ENCODE measurements at places on chromosomes 3 and 15. TPM values are rescaled to one million over a fixed set of nuclear protein-coding genes. Genes with fewer than 3 reads are reported as not detected.

The UPK1B gene
- not detected for total RNA-seq

DNA sequence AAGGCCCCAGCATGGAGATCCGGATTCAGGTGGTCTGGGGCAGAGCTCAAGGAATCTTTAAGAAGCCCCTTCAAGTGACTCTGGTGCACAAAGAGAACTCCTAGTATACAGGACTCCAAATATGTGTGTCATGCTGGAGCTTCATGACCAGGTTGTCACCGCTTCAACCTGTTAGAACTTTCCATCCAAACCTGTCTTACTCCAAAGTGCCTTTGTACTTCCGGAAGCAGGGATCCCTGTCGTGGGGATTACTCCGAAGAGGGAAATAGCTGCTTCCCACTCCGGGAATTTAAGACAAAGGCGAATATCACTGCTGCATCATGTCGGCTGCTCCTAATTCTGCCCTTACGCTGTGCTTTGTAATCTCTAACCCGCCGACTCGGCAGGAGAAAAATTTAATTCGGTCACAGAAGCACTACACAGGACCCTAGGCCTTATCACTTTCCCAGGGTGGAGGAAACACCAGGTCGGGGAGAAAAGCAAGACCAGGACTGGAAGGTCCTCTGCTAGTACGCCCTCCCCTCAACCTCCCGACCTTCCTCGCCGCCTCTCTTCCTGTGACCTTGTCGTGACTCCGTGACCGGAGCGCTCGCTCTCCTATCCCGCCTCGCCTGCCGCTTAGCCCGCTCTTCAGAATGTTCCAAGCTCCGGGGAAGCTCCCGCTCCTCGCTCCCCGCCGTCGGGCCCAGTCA is 730 bp downstream of the HIGD1A start:
- peak; percentile 38 for DNase-seq

DNA sequence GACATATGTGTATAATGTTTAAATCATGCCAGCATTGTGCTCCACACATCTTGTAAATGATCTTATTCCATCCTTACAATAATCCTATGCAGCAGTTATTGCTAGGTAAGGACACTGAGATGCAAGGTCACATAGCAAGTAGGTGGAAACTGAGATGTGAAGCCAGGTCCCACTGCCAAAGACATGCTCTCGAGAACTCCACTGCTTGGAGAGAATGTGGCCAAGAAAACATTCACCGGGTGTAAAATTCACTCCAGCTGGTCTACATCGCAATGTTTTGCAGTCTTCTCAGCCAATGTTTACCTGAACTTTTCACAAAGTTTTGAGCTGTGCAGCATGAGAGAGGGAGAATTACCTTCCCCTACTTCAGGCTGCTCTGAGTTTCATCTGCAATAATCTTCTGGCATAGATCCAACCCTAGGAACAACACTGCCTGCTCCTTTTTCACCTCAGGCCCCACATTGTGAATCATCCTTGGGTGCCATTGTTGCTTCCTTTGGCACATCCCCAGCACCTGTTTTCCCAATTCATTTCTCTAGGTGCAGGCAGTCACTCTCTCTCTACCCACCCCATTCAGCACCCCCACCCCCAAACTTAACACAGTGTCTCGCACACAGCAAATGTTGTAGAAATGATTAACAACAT is 53.5 kb upstream of the PRTG start:
- DNase-seq = no peak

GRCh38 chr15:25401501-25401900 is 37.3 kb downstream of the UBE3A start:
- DNase-seq = no peak

DNA sequence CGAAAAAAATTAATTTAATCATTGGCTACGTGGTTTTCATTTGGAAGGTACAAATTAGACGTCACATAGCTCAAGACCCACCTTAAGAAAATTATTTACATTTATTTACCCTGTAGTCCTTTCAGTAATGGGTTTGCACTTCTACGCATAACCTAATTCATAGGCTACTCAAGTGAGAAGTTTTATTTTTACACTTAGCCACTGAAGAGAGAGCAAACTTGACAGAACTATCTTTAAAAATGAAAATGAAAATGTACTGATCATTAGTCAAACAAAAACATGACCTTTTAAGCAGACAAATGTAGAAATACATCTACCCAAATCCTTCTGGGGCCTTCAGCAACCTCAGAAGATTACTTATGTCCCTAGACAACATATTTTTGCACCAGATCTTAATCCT is 269.4 kb upstream of the TTC14 start:
- no peak for DNase-seq

DNA sequence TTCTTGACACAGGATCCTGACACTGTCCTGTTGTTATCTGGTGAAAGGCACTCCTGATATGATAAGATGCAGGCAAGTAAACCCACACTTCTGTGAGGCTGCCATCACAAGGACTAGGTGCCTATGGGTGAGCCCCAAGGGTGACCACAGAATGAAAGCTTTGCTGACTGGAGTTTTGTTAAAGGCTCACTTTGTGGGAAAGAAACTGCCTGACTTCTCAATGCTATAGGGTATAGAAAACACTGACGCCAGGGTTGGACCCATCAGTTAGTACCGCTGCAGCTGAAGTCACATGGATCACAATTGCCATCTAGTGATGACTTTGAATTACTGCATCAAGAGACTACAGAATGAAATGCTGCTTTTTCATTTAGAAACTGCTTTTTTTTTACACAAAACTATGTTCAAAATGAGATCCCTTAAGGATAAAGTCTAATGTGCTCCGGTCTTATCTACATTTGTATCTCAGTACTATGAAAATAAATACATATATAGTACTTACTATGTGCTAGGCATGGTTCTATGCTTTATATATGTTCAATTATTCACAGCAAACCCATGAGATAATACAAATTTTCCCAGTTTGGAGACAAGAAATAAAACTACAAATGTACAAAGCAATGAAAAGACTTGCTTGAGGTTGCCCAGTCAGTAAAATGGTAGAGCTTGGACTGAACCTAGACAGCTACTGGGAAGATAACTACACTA is 64.2 kb upstream of the CMSS1 start:
- peak; percentile 1 for DNase-seq

DNA sequence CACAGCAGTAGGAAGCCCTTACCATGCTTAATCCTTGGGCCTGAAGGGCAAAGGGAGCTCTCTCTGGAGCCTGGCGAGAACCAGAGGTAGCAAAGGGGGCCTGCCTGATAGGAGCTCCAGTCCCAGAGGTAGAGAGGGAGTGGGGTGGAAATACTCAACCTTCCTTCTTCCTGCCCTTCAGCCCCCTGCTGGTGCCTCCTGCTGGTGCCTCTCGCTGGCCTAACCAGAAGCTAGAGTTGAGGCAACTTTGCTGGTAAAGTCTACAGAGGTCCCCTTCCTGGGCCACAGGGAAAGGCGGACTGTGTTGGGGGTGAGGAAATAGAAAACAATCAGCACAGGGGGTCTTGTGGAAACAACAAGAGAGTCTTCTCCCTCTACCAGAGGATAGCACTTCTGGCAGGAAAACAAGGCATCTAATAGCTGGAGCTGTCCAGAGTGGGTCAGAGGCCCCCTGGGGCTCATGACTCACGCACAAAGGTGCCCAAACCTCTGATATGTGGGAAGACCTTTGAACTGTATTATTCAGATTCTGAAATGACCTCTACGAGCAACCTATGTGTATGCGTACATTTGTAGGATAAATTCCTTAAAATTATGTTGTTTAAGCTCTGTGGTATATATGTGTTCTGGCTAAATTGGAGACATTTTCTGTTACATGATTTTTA is 133.9 kb downstream of the LRRC28 start:
- DNase-seq = no peak

DNA sequence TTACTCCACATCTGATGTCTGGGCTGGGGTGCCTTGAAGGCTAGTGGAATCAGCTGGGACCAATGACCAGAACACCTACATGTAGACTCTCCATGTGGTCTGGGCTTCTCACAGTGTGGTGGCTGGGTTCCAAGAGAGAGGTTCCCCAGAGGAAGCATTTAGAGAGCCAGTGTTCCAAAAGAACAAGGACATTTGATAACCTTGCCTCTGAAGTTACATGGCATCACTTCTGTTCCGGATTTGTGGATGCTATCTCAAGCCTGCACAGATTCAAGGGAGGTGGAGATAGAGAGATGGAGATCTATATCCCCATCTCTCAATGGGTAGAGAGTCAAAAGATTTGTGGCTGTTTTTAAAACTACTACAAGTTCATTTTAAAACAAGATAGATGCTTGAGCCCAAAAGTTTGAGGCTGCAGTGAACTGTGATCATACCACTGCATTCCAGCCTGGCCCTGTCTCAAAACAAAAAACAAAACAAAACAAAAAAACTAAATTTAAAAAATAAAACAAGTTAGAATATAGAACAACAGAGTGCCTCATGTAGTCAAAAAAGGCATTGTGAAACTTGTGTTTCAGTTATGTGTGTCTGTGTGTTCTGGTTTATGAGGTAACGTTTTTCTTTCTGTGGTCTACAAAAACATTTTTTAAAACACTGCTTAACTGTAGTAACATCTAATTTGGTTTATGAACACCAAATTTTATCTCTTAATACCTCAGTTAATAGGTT is 44.8 kb downstream of the PDE8A start:
- DNase-seq = no peak

DNA sequence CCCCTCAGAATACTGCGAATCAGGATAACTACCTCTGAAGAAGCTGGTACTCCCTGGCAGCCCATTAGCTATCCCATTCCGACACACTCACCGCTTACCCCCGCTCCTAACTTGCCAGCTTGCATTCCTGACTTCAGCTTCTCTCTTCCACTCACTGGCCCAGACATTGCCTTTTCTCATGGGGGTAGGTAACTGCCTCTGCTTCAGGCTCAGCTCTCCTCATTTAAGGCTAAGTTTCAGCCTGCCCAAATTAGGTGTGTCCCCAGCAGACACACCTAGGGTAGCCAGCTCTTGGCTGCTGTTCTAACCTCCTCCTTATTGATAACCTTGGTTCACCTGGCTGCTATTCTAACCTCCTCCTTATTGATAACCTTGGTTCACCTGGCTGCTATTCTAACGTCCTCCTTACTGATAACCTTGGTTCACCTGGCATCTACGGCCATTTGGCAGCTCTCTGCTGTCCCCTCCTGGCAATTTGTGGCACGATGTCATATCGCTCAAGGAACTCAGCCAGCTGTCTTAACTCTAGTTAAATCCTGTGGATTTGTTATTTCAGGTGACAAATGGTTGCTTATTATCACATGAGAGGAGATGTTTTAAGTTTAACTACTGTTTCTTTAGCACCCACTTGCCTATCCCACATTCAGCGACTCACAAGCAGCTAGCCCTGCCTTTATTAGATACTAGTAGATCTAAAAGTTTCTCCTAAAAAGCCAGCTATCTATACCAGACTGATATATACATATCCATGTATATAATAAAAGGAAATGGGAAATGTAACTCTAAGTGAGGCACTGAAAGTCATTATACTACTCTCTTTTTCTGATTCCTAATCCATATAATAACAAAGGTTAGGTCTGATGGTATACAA is 106.5 kb upstream of the ACP3 start:
- peak; percentile 2 for DNase-seq

DNA sequence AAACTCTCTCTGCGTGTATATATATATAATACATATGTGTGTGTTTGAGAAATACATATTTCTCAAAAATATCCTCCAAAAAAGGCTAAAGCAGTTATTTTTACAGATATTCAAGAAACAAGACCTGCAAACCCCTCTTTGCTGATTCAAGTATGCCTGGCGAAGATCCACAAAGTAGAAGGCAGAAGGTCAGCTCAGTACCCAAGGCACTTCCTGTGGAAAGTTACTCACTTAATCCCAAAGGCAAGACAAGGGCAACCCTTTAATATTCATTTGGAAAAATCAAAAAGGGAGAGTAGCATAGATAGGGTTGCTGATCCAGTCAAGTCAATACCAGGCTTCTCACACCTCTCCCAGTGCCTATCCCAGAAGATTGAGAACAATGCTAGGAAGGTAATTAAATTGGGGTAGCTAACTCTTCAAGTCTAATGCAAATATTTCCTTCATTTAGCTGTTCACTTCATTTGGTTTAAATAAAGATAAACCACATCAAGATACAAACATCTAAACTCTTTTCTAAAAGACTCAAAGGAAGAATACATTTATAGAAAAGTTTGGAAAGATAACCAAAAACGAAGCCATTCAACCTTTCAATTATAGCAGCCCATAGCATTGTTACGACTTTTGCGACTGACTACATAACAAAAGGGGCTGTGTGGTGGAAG is 7.2 kb downstream of the COX17 start:
- DNase-seq = no peak

DNA sequence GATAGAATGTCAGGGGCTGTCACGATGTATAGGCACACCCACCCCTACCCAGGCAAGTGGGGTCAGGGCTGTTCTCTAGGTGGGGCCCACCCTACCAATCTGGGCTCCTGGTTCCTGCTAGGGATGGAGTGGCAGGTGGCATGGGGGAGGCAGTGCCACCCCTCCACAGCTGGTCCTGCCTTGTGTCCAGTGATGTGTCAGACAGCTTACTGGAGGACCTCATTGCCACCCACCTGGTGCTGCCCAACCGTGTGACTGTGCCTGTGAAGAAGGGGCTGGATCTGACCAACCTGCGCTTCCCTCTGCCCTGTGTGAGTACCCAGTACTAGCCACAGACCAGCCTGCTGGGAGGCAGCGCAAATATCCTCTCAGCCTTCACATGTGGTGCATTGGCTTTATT is 27.5 kb downstream of the ESYT3 start:
- DNase-seq = no peak

DNA sequence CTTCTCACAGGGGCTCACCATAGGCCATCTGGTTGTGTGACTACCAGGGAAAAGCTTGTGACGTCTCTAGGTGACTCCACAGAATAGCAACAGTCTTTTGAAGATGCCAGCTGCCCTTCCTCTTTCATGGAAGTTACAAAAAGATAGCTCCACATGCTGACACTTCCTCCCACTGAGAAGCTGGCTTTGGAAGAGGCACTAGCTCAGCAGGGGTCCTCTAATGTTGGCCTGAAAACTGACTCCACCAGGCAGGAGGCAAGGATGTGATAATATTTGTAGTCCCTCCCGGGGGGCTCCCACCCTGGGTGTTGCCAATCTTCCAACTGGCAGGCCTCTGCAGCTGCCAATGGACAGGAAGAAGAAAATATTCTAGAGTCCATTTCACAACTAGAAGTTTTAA is 343.5 kb downstream of the NEK10 start:
- no peak for DNase-seq

DNA sequence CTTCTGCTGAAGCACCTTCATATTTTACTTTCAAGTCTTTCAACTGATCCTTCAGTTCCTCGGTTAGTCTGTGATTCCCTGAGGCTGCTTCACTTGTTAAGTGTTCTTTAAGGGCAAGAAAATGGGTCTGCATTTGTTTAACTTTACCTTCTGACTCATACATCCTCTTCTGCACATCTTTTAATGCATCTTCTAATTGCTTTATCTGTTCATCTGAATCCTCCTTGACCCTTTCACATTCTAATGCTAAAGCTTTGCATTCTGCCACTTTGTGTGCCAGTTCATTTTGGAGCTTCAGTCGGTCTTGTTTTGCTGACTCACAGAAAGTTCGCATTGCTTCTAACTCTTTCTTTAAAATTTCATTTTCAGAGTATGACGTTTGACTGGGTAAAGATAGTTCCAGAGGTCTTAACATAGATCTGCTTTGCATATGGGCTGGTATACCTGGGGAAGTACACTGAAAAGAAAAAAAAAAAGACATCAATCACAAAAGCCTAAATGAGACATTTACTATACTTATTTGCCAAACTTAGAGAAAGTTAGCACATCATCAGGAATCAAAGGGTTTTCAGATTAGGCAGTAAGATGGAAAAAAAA is 94.3 kb downstream of the UACA start:
- DNase-seq = no peak
